ENCODE measurements at places on chromosomes 7 and 10. TPM values are rescaled to one million over a fixed set of nuclear protein-coding genes. Genes with fewer than 3 reads are reported as not detected.

DNA sequence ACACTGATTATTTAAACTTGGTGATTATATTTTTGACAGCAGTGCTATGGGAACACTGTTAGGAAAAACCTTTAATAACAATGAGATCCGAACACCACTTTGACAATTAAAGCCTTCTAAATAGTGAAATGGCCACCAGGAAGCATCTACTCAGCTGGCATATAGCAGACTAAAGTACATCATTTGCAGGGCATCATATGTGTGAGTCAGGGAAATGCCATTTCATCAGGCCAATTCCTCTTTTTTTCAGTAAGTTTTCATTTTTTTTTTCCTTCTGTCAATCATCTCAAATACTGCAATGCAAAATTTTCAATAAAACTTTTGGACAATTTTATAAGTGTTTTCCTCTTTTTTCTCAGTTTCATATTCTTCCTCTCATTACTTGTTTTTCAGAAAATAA is 521.4 kb upstream of the SEMA3D start:
- H3K4me1 ChIP-seq = no peaks in the 10 kb centered on the region
- H3K4me3 ChIP-seq = no peak overlapping the region
- H3K27me3 ChIP-seq = no peaks in the 10 kb centered on the region
- no peak for DNase-seq

DNA sequence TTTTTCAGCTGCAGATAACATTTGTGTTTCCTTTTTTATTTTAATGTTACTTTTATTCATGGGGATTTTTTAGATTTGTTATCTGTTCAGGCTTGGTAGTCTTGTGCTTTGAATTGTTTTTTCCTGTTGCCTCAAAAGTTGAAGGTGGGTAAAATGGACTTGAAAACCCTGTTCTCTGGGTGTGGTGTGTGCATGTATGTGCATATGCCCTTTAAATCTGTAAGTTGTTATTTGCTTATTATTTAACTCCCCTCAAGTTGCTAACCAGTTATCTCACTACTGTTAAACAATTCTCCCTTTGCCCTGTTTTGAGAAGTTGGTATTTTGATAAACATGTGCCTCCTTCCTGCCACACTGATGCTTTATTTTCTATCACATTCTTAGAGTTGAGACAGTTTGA is 30.6 kb downstream of the TSPAN14 start:
- no peaks in the 10 kb centered on the region for H3K27me3 ChIP-seq
- no peak for DNase-seq
- H3K4me3 ChIP-seq = no peak overlapping the region
- no peak overlapping the region for H3K27ac ChIP-seq
- no peaks in the 10 kb centered on the region for H3K4me1 ChIP-seq
- no peaks in the 10 kb centered on the region for H3K36me3 ChIP-seq

GRCh38 chr10:124529661-124530214 is 68.1 kb downstream of the LHPP start:
- H3K27ac ChIP-seq = no peak overlapping the region
- no peaks in the 10 kb centered on the region for H3K4me1 ChIP-seq
- H3K4me3 ChIP-seq = no peak overlapping the region
- H3K27me3 ChIP-seq = no peaks in the 10 kb centered on the region

DNA sequence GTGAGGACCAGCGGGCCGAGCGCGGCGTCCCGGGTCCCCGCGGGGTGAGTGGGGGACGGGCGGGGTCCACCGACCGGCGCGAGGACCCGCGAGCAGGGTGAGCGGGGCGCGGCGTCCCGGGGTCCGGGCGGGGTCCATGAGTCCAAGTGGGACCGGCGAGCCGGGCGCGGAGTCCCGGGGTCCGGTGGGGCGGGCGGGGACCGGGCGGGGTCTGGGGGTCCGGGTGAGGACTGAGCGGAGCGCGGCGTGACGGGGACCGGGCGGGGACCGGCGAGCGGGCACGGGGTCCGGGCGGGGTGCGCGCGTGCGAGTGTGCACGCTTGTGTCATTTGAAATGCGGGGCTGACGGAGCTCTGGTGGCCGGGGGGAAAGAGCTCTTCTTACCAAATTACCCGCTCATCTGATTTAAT is 765 bp downstream of the CELF2 start:
- H3K4me1 ChIP-seq = no peaks in the 10 kb centered on the region
- H3K4me3 ChIP-seq = peak overlapping the region; percentile 54
- no peaks in the 10 kb centered on the region for H3K36me3 ChIP-seq
- H3K27ac ChIP-seq = no peak overlapping the region
- H3K27me3 ChIP-seq = peaks cover 9% of the 10 kb centered on the region

DNA sequence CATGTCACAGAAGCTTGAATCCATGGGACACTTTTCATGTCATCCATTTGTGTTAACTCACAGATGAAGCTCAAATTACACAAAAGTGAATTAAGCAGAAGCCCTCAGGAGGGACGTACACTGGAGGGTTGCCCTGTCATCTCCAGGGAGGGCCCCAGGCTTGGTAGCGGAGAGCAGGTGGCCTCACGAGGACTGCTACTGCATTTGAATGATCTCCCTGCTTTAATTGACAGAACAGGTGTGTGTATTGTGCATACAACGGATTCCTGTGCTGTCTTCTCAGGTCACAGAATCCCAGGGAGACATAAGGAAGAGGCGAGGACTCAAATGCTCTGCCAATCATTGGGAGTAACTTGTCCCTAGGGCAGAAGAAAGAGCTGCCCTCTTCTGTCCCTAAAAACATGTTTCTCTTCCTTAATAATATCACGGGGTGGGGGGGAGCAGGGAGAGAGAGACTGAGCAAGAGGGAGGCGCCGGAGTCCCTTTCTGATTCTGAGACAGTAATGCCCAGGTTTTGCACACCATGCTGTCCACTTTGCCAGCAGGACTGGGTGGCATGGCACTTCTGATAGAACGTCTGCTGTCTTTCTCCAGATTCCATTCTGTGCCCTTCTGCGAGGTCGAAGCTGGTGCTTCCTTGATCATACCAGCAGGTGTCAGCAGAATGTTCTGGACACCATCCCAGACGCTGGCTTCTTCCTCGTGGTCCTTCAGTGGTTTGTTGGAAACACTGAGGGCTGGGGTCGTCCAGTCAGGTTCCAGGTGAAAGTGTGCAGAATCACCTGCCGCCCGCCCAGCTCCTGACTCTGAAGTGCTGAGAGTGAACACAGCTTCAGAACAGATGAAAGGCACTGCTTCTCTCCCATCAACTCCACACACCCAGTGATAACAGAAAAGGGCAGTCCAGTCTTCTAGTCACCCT is 26.2 kb upstream of the RASGEF1A start:
- no peaks in the 10 kb centered on the region for H3K36me3 ChIP-seq
- H3K27me3 ChIP-seq = no peaks in the 10 kb centered on the region
- no peaks in the 10 kb centered on the region for H3K4me1 ChIP-seq
- H3K4me3 ChIP-seq = no peak overlapping the region
- peak; percentile 29 for DNase-seq
- H3K27ac ChIP-seq = no peak overlapping the region

- H3K4me3 ChIP-seq = no peak overlapping the region
- no peak for DNase-seq
- no peak overlapping the region for H3K27ac ChIP-seq
- H3K27me3 ChIP-seq = no peaks in the 10 kb centered on the region
- H3K36me3 ChIP-seq = no peaks in the 10 kb centered on the region
- no peaks in the 10 kb centered on the region for H3K4me1 ChIP-seq
These were observed 136.6 kb upstream of the NRBF2 start for GRCh38 chr10:62996516-62996915.

- no peaks in the 10 kb centered on the region for H3K27me3 ChIP-seq
- H3K27ac ChIP-seq = no peak overlapping the region
- no peaks in the 10 kb centered on the region for H3K36me3 ChIP-seq
- DNase-seq = no peak
- H3K4me3 ChIP-seq = no peak overlapping the region
These were observed 136.4 kb downstream of the CDC14C start for GRCh38 chr7:49060743-49061142.

Gene PIK3CG
- not detected for total RNA-seq

DNA sequence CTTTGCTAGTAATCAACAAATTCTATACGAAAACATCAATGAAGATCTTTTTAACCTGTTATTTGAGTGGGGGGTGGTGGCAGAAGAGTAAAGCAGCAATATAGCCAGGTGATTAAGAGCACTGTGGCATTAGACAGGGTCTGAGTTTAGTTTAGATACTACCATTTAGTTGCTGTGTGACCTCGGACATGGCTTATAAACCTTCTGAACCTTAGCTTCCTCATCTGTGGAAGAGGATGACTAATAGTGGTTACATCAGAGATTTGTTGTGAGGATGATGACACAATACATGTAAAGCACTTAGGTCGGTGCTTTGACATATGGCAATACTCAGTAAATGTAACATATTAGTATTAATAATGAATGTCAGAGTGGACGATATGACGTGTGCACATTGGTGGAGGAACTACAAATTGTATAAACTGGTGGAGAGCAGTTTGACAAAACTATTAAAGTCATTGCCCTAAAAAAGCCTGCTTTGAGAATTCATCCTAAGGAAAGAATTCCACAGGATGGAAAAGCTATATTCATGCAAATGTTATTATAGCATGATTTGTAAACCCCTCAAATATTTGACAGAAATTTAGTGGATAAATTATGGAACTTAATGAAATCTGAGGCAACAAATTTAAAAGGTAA is 24.3 kb downstream of the SPAG6 start:
- no peaks in the 10 kb centered on the region for H3K4me1 ChIP-seq
- no peaks in the 10 kb centered on the region for H3K27me3 ChIP-seq
- no peaks in the 10 kb centered on the region for H3K36me3 ChIP-seq
- H3K4me3 ChIP-seq = no peak overlapping the region

Gene ERVW-1
- not detected for total RNA-seq

Gene CHN2
- 0.33 TPM for total RNA-seq

Gene STEAP1B
- total RNA-seq = 10.3 TPM

Gene HMX2
- total RNA-seq = not detected

Gene C10orf67
- under 0.01 TPM for total RNA-seq

DNA sequence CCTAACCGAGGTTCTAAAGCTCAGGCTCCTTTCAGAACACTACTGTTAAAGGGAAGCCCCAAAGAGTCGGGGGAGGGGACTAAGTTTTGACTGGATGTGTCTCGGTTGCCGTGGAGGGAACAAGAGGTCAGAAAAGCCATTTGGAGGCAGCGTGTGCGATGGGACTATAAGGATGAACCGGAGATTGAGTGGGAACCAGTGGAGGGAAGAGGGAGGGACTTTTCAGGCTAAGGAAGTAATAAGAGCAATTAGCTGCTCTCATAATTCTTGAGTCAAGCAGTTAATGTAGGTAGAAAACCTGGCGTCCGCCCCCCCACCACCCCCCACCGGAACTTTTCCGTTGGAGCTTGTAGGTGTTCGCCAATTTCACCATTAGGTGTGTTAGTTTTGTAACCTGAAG is 491 bp upstream of the AKAP9 start:
- no peaks in the 10 kb centered on the region for H3K27me3 ChIP-seq
- peak overlapping the region; percentile 90 for H3K4me3 ChIP-seq
- no peaks in the 10 kb centered on the region for H3K4me1 ChIP-seq
- no peaks in the 10 kb centered on the region for H3K36me3 ChIP-seq

Gene MPP7
- 0.99 TPM for total RNA-seq

GRCh38 chr10:132540456-132540855 is 2.9 kb downstream of the INPP5A start:
- peaks cover 14% of the 10 kb centered on the region for H3K4me1 ChIP-seq
- H3K27ac ChIP-seq = peak overlapping the region; percentile 61
- H3K36me3 ChIP-seq = no peaks in the 10 kb centered on the region
- H3K27me3 ChIP-seq = no peaks in the 10 kb centered on the region

Gene RNLS
- total RNA-seq = 11.3 TPM

- H3K27me3 ChIP-seq = no peaks in the 10 kb centered on the region
- H3K4me1 ChIP-seq = peaks cover 6% of the 10 kb centered on the region
- H3K36me3 ChIP-seq = no peaks in the 10 kb centered on the region
- H3K4me3 ChIP-seq = no peak overlapping the region
These were observed 38.8 kb downstream of the PRPS1L1 start for GRCh38 chr7:17988858-17989257.

DNA sequence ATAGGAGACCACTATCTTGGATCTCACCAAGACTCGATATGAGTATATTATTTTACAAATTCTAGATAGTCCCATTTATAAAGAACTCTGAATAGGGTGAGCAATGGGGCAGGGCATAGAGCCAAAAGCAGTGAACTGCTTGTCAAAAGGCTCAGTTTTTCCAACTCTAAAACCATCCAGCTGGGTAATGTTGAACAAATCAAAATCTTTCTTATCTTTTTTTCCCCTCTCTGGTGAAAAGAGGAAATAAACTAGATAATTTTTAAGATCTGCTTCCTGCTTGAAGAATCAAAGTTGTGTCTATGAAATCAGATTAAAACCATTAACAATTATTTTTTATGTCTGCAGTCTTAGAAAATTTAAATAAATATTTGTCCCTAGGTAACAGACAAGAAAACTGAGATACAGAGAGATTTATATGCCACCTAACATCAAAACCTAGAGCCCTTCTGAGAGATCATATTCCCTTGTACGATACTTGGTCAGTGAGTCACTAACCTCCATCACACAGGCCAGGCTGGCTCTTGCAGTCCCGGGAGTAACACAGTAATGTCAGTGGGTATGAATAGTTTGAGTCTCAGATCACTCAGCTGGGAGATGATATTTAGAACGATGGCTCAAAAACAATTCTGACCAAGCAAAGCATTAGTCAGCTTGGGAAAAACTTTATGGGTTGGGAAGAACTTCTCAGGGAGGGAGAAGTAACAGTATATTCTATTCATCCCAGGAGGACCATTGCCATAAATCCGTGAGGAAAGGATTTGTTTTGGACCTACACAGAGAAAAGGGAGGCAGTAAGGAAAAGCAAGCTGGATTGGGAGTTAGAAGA is 178.8 kb downstream of the REEP3 start:
- peaks cover 19% of the 10 kb centered on the region for H3K4me1 ChIP-seq
- peak overlapping the region; percentile 84 for H3K27ac ChIP-seq
- no peaks in the 10 kb centered on the region for H3K36me3 ChIP-seq
- no peak overlapping the region for H3K4me3 ChIP-seq
- H3K27me3 ChIP-seq = no peaks in the 10 kb centered on the region
- peak; percentile 98 for DNase-seq

DNA sequence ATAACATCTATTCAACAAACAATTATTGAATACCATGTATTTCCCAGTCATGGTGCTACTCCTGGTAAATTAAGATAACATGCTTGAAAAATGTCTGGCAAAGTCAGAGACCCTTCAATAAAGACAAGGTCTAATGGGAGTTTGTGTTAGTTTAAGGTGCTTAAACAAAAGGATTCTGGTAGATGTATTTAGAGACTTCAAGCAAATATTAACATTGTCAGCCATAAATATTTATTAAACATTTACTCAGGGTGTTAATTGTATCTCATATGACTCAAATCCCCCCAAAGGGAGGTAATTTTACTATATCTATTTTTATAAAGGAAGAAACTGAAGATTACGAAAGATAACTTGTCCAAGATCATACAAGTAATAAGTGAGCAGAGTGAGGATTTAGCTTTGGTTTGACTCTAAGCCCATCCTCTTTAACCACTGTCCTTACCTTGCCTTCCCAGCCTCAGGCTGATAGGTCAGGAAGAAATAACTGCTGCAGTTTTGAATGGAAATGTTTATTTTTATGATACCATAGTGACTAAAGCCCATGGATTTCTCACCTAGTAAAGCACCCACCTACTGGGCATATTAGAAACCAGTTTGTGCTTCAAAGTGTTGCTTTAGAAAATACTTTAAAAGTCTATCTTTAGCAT is 215.4 kb downstream of the COBL start:
- no peaks in the 10 kb centered on the region for H3K27me3 ChIP-seq
- no peak overlapping the region for H3K4me3 ChIP-seq
- no peaks in the 10 kb centered on the region for H3K4me1 ChIP-seq
